ENCODE measurements at places on chromosomes 3 and 15. TPM values are rescaled to one million over a fixed set of nuclear protein-coding genes. Genes with fewer than 3 reads are reported as not detected.
A peak's percentile ranks its signal among the peaks of the same experiment; 100 is the strongest.

GRCh38 chr3:170046269-170047132 is 8.7 kb downstream of the GPR160 start:
- DNase-seq: no peak

DNA sequence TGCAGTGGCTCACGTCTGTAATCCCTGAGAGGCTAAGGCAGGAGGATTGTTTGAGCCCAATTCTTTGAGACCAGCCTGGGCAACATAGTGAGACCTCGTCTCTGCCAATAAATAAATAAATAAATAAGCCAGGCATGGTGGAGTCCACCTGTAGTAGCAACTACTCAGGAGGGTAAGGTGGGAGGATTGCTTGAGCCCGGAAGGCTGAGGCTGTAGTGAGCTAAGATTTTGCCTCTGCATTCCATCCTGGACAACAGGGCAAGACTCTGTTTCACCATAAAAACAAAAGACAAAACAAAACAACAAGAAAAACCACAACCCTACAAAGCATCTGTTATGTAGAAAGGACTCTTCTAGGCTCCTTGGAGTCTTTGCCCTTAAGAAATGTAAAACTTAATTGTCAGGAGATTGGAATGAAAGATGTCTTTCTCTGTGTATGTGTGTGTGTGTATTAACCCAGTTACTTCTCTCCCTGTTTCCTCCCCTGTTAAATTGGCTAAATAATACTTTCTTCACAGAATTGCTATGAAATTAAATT is 9.5 kb downstream of the NECTIN3 start:
- peak; percentile 72 for DNase-seq

DNA sequence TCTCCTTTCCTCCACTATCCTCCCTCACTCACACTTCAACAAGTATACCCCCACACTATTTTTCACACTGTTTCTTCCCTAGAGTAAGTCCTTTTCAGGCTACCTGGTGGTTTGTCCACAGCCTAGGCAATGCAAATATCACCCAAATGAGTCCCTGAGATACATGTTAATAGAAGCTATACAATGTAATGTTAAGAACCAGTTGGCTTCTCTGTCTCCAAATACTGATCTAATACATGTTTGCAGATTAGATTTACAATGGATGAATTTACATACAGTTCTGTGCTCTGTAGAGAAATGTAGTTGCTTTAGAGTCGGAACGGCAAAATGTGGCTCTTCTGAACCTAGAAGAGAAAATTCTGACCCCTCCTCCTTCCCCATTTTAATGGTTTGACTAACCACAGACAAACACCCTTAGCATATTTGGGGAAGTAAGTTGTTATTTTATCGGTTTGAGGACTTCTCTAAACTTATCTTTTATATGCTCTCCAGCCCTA is 63.6 kb upstream of the MBNL1 start:
- no peak for DNase-seq

GRCh38 chr3:98980915-98981596 is 79.6 kb upstream of the DCBLD2 start:
- peak; percentile 47 for DNase-seq

DNA sequence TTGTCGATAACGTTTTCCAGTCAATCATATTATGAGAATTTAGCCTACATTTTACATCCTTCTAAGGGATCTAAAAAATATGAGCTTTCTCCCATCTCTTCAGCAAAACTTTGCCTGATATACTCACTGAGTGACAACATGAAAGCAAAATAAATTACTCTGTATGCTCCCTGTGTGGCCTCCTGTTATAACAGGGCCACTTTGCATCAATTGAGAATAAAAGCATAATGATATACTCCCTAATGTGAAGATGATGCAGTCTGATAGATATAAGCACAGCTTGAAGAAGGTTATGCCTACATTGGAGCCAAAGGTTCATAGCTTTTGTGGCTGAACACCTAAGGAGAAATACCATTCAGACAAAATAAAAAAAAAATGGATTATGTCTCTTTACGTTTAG is 561.3 kb upstream of the ZNF717 start:
- no peak for DNase-seq

- no peak for DNase-seq
Measured at GRCh38 chr15:55037071-55037470, 159.7 kb downstream of the RSL24D1 start.

Gene WDR93
- under 0.01 TPM for total RNA-seq

Gene C3orf49
- not detected for total RNA-seq

Measured in fibroblast of villous mesenchyme (primary cell).